Femur (tissue), 1 donor: ENCODE measurements at places on chromosomes 13 and 19.

DNA sequence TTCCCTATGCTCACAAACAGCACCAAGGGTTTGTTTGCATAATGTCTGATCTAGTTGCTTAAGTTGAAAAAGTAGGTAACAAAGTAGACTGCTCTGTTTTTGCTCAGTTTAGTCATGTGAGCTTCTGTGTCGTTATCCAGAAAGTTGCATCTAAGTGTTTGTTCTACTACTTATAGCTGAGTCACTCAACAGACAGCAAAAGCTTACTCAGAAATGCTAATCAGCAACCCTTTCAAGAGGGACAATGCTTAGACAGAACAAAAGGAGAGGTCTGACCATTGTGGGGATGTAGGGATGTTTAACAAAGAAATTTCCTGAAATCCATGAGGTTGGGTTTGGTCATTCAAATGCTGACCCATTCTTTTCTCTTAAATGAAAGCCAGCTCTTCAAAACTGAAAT lies 106.4 kb downstream of the ATP8A2 start:
- no peak for DNase-seq

- DNase-seq = no peak
Observed at GRCh38 chr13:74215420-74215819, 81.2 kb upstream of the KLF12 start.

- no peak for DNase-seq
Observed at GRCh38 chr19:16429066-16429758, 42.6 kb downstream of the EPS15L1 start.

DNA sequence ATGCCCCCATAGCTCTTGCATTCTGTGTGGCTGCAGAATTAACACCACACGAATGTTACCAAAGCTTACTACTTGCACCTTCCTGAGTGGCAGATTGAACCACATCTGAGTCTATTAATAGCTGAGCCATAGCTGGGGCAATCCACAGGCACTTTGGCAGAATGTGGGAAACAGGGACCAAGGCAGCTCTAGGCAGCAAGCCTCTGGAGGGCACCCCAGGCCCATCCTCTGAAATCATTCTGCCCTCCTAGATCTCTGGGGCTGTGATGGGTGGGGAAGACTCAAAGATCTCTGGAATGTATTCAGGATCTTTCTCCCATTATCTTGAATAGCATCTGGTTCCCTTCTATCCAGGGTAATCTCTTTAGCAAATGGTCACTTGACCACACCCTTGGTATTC lies 139.3 kb downstream of the TNFRSF19 start:
- no peak for DNase-seq

DNA sequence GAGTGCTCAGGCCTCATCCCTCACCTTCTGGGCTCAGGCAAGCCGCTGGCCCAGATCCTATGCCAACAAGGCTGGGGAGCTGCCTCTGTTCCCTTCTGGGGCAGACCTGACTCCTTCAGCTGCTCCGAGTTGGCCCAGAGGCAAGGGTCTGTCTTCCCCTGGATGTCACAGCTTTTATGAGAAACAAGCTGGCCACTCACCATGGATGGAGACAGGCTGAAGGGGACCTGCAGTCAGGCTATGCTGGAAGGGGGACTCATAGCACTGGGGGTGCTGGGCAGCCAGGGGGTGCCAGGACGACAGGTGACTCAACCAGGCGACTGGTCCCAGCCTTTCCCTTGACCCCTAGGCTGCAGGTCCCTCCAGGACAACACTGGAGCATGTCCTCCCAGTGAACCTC lies 52.4 kb upstream of the C1QTNF9B start:
- DNase-seq = no peak

DNA sequence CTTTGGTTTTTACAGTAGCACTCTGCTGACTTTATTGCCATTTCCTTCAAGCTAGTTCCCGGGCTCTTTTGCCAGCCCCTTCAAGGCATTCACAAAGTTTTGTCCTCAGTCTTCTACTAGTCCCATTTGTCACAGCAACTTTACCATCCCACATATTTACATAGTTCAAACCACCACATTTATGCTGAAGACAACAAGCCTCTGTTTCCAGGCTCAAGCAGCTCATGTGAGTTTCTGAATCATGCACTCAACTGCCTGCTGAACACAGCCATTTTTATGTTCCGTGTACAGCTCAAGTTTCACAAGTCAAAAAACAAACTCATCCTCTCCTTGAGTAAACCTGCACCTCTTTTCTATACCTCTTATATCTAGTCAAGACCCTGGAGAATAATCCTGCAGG lies 977.0 kb upstream of the SLC10A2 start:
- no peak for DNase-seq

GRCh38 chr19:42053037-42053935 lies 16.7 kb downstream of the GRIK5 start:
- no peak for DNase-seq

DNA sequence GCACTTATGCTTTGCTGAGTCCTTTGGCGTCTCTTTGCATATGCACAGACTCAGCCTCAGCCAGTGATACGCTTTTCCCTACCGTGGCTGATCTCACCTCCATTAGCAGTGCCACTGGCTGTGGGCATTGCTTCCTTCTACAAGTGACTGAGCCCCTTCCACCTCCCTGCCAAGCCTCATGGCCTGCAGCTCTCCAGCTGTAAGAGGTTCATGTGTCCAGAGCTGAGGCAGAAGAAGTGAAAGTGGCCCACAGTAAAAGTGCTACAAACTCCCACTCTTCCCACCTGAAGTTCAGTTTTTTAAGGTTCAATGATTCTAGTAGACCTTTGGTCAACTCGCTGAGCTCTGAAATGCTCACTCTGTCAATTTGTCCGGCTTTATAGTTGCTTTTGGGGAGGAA lies 44.7 kb downstream of the SMARCA4 start:
- DNase-seq = no peak

DNA sequence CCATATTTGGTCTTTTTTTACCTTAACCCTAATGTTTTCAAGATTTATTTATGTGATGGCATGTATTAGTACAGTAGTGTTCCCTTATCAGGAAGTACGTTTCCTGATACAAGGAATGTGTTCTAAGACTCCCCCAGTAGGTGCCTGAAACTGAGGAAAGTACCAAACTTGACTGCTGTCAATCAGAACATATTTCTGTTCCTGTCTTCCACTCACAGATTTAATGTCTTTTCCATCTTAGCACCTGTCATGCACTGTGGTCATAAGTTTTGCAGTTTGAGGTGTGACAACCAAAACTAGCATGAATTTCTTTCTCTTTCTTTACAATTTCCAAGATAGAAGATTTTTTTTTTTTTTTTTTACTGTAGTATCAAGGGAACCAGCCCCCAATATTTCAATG lies 62.9 kb downstream of the LMO7 start:
- no peak for DNase-seq

DNA sequence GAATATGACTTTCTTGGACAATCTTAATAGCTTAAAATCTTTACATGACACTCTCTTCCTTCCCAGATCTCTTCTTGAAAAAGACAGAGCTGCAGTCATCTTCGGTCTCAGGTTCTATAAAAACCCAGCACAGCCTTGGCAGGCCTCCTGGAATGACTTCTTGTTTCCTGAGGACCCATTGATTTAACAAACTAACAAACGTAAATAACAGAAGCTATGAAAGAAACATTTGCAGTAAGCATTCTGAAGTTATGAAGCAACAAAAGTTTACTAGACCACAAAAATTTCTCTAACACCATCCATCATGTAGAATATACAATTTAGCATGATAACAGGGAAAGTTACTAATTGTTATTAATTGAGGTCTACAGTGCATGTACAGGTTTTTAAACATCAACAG lies 62.8 kb upstream of the STARD13 start:
- DNase-seq = no peak

DNA sequence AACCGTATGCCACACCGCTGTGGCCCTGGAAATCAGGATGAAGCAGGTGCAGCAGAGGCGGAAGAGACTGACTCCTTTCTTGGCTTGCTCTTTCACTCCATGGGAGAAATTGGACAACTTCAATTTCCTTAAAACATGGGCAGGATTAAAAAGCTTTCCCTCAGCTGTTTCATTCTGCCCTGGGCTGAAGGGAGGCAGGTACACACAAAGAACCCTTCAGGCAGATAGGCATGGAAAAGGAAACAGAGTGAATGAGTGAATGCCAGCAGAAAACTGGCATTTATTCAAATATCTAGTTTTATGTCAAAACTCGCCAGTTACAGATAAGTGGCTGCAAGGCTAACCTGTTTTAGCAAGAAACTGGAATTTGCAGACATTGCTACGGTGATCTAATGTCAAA lies 71.0 kb upstream of the SLC15A1 start:
- DNase-seq = no peak

DNA sequence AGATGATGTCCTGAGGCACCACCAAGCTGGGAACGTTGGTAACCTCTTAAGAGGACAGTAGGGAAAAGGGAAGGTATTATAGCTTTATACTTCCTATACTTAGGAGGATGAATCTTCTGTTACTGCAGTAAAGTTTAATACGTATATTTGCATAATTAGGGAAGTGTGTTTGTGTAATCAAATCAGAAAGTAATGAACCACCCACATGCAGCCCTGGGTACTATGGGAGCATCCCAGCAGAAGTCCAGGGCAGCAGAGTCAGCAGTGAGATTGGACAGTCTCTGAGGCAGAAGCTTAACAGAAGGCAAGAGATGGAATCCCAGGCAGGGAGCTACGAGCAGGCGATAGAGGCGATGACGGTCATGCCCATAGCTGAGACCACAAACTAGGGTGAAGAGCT lies 12.5 kb downstream of the SAFB start:
- no peak for DNase-seq

DNA sequence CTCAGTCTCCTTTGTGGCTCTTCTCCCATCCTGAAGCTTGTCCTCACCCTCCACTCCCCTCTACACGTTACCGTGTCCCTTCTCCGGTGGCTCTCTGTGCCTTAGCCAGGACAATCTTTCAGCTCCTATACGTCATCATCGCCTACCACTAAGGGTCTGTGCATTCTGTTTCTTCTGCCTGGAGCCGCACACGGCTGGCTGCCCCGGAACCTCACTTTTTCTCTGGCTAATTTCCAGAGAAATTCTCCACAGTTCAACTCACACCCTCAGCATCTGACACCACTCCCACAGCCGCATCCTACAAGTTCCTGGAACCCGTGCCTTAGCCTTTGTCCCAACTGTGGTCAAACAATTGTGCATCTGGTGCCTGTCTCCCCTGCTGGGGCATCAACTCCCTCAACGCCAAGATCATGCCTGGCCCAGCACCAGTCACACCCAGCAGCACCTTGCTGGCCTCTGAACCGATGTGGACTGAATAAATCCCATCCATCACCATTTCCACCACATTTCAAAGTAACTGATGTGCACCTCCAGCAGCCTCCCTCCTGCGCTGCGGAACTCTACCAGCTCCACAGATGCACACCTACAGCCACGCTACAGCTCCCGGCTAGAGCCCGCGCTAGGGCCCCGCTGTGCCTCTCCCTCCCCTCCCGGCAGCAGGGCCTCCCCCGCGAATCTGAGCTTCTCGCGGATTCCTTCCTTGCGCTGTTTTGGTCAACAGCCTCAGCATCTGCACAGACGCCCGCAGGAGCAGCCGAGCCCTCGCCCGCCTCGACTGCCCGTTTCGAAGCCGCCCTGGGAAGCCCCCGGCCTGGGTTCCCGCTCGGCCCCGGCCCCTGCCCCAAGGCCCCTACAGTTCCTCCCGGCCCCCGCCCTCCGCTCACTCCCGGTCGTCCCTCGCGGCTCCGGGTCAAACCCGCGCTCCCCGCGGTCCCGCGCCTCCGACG lies 689 bp downstream of the DCUN1D2 start:
- peak; percentile 59 for DNase-seq

DNA sequence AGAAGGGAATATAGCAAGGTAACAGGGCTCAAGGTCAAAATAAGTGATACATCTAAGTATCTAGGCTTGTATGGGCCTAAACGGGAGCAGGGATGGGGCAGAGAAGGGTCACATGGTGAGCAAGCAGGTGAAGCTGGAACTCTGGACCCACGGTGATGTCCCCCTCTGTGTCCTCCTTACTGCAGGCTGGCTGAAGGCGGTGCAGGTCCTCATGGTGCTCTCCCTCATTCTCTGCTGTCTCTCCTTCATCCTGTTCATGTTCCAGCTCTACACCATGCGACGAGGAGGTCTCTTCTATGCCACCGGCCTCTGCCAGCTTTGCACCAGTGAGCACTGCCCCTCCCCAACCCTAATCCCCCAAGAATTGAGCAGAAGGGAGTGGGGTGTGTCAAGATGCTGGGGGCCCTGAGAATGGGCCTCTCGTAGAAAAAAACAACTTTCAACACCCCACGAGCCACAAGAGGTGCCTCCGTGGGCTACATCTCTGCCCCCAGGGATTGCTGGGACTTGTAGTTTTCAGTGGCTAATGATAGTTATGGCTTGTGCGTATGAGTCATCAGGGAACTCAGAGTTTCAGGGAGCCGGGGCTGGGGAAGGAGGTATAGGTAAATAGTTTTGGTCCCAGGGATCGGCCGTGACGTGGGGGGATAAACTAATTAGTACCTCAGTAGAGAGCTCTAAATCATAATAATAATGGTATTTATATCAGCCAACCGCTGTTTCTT lies 4.0 kb downstream of the EMP3 start:
- DNase-seq = no peak

DNA sequence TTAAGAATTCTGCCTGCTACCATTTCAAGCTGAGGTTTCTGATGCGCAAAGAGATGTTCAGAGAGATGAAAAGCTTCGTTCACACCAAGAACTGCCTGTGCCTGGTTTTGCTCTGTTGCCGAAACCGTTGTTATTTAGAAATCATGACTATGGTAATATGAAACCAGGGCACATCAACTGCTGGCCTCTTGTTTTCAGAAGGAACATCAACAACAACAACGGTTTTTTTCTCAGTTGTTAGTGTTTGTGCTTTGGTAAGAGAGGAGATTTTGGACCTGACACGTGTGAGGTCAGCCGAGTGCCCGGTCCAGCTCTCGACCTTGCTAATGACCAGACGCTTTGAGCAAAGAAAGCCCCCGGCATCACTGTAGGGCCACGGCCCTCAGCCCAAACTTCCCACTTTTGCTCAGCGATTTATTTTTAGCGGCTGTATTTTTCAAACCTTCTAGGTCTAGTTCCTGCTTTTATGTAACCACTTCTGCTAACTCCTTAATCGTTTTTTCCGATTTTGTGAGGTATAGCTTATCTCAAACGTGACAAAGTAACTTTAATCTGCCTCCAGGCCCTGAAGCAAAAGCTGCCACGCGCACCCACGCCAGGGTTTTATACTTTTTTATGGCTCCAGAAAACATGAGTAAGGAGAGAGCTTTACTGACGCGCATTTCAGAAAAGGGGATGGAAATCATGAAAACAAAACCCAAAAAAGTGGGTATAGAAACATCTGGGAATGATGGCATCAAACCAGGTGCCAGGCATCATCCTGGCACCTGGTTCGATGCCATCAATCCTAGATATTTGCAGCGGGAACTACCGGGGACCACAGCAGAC lies 42.0 kb downstream of the KLF2 start:
- no peak for DNase-seq
